ENCODE measurements at places on chromosomes 1 and 21. TPM values are rescaled to one million over a fixed set of nuclear protein-coding genes. Genes with fewer than 3 reads are reported as not detected.

GRCh38 chr1:925561-926421, 2.1 kb downstream of the SAMD11 start:
- peak; percentile 51 for DNase-seq

- DNase-seq, result no peak
Measured at GRCh38 chr1:172357753-172358385, 62.6 kb upstream of the C1orf105 start.

GRCh38 chr1:31042656-31043055, 22.9 kb downstream of the PUM1 start:
- DNase-seq, result no peak

GRCh38 chr1:69082312-69082711, 485.4 kb upstream of the LRRC7 start:
- DNase-seq, result no peak

GRCh38 chr1:207497941-207498340, 2.0 kb downstream of the CR1 start:
- DNase-seq, result no peak

DNA sequence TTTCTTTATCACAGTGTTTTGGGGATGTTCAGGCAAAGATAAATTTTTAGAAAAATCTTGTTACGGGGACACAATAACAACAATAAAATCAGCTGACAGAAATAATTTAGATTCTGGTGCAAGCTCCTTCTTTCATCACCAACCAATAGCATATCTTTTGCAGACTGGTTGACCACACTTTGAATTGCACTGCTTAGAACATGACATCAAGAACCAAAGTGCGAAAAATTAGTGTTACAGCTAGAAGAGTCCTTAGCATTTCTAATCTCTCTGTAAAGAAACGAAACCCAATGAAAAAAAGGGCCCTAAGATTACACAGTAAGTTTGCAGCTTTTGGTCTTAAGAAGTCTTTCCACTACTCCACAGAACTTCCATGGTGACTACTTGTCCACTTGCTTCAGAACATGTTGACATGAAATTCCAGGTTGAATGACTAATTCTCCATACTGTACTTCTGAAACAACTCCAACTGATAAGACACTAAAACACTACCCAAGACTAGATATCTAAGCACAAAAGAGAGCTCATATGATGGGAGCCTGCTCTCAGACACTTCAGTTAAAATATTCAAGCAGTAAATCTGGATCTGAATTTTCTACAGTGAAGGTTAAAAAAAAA, 31.3 kb downstream of the XKR8 start:
- DNase-seq, result no peak

- DNase-seq, result no peak
Measured at GRCh38 chr1:50103615-50104081, 5.1 kb upstream of the ELAVL4 start.

Gene OR1C1
- polyA plus RNA-seq, result not detected

Gene RXFP4
- polyA plus RNA-seq, result 0.04 TPM

Gene C1orf94
- polyA plus RNA-seq, result not detected

Gene SPRR5
- polyA plus RNA-seq, result not detected

Data from heart right ventricle (tissue), 16 donors.